RWPE2 (cell line): ENCODE measurements at places on chromosomes 7 and 10.

GRCh38 chr7:1939434-1940401 is 269.6 kb downstream of the ELFN1 start:
- no peak overlapping the region for H3K4me3 ChIP-seq
- no peak for DNase-seq
- no peaks in the 10 kb centered on the region for H3K36me3 ChIP-seq
- H3K27ac ChIP-seq = peak overlapping the region; percentile 4
- H3K4me1 ChIP-seq = peaks cover 3% of the 10 kb centered on the region

DNA sequence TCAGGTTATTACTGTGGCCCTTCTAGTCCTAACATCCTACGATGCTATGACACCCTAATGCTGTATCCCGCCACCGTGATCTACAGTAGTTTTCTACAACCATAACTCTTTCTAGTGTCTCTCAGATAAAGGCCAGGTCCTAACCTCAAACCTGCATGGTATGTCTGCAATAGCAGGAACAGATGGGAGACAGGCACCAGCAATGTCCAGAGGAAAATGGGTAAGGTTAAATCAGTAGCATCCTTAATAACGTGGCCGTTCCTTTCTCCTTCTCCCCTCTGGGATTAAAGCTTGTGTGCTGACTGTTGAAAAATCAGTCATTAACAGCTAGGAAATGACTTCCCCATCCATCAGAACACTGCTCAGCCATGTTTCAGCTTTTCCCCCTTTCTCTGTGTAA is 321.9 kb upstream of the NPVF start:
- no peak for DNase-seq
- H3K27me3 ChIP-seq = peaks cover 2% of the 10 kb centered on the region
- H3K27ac ChIP-seq = no peak overlapping the region
- H3K36me3 ChIP-seq = no peaks in the 10 kb centered on the region

DNA sequence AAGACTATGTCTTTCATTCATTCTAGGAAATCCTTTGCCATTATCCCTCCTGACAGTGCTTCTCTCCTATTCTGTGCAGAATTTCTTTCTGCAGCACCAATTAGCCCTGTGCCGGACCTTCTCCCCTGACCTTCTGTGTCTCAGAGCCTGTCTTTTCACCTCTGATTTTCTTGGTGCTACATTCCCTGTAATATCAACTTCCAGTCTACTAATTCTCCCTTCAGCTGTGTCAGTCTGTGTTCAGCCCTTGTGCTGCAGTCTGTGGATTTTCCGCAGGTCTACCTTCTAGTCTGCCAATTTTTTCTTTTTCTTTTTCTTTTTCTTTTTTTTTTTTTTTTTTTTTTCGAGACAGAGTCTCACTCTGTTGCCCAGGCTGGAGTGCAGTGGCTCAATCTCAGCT is 115.8 kb downstream of the ELFN1 start:
- no peak overlapping the region for H3K27ac ChIP-seq
- H3K27me3 ChIP-seq = no peaks in the 10 kb centered on the region
- H3K36me3 ChIP-seq = no peaks in the 10 kb centered on the region
- H3K4me1 ChIP-seq = no peaks in the 10 kb centered on the region
- no peak for DNase-seq

GRCh38 chr10:52491246-52491995 is 177.3 kb downstream of the DKK1 start:
- H3K36me3 ChIP-seq = no peaks in the 10 kb centered on the region
- no peak overlapping the region for H3K4me3 ChIP-seq
- no peaks in the 10 kb centered on the region for H3K27me3 ChIP-seq
- peak overlapping the region; percentile 0 for H3K27ac ChIP-seq

DNA sequence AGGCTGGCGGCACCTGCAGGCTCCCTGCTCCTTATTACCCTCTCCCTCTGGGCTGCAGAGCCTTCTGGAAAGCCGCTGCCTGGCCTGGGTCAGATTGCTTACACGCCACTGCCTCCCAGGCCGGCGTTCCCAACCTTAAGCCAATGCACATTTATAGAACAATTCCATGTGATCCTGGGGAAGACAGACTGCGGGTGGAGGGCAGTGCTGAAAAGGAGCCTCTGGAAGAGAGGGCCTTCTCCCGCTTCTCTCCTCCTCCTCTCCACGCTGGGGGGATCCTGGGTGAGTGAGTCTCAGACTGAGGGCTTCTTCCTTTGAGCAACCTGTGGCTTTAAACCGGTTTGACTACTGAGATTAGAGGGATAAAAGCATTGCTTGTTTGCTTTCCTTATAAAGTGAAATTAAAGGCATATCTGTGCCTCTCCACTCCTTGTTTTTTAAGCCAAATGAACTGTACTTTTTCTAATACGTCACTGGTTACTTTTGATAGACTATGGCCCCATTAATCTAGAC is 5.5 kb downstream of the TACC2 start:
- peaks cover 21% of the 10 kb centered on the region for H3K4me1 ChIP-seq
- H3K27me3 ChIP-seq = no peaks in the 10 kb centered on the region
- DNase-seq = no peak

DNA sequence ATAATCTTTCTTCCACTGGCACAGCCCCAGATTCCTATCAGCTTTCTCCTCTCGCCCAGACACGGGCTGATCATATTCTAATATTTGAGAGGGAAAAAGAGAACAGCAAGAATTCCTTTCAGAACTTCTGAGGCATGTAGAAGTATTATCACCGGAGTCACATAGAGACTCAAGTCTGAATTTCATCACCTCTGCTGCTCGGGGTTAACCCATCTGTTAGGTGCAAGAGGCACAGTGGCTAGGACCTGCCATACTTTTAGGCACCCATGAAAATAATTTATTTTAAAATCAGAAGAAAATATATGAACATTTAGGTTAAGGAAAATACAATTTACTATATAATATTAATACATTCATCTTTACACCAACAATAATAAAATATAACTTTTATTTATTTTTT is 21.0 kb downstream of the PANK1 start:
- DNase-seq = no peak
- no peak overlapping the region for H3K27ac ChIP-seq
- no peak overlapping the region for H3K4me3 ChIP-seq
- H3K36me3 ChIP-seq = no peaks in the 10 kb centered on the region
- H3K27me3 ChIP-seq = no peaks in the 10 kb centered on the region
- H3K4me1 ChIP-seq = no peaks in the 10 kb centered on the region

DNA sequence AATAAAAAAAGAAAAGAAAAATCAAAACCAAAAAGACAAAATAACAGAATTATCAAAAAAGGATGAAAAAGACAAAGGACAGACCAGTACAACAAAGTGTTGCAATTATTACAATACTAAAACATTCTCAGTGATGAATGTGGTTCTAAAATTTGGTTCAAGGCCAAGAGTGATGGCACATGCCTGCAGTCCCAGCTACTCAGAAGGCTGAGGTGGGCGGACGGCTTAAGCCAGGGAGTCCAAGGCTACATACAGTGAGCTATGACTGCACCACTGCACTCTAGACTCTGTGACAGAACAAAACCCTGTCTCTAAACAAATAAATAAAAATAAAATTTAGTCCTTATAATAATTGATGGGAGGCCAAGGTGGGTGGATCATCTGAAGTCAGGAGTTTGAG is 14.5 kb downstream of the BAZ1B start:
- no peaks in the 10 kb centered on the region for H3K27me3 ChIP-seq
- H3K4me3 ChIP-seq = no peak overlapping the region
- H3K4me1 ChIP-seq = no peaks in the 10 kb centered on the region
- no peak for DNase-seq
- H3K27ac ChIP-seq = no peak overlapping the region

GRCh38 chr10:114368057-114368391 is 36.3 kb downstream of the AFAP1L2 start:
- H3K27ac ChIP-seq = peak overlapping the region; percentile 6
- H3K4me1 ChIP-seq = peaks cover 15% of the 10 kb centered on the region
- no peaks in the 10 kb centered on the region for H3K27me3 ChIP-seq

- H3K4me3 ChIP-seq = no peak overlapping the region
- no peak overlapping the region for H3K27ac ChIP-seq
- no peaks in the 10 kb centered on the region for H3K4me1 ChIP-seq
- H3K36me3 ChIP-seq = no peaks in the 10 kb centered on the region
- peak; percentile 29 for DNase-seq
- H3K27me3 ChIP-seq = no peaks in the 10 kb centered on the region
Observed at GRCh38 chr10:47249881-47250280, 50.1 kb upstream of the GDF10 start.

DNA sequence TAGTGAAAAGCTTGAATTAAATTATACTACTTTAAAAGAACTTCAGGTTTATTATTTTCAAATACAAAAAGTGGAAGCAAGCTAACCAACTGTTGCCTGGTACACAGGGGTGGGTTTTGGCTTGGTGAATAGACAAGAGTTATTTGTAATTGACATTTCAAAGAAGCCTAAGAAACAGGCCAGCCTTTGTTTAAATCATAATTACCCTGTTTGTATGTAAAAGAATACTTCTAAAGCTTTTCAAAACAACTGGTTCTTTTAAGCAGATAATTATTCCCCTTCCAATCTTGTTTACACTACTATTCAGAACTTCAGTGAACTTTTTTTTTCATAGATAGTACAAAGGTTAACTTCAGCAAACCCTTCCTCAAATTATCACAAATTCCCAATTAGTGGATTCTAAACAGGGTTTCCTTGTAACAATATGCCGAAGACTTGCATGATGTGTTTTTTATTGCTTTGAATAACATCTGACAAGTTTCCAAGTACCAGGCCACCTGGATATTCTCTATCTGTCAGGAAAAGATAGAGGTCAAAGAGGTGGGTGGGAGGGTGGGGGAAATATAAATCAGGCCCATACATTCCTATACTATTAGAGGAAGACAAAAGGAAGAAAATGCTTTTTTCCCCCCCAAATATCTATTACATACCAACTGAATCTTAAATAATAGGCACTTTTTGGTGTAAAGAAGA is 20.4 kb downstream of the SSMEM1 start:
- H3K27me3 ChIP-seq = no peaks in the 10 kb centered on the region
- no peak overlapping the region for H3K4me3 ChIP-seq
- DNase-seq = no peak
- no peak overlapping the region for H3K27ac ChIP-seq

DNA sequence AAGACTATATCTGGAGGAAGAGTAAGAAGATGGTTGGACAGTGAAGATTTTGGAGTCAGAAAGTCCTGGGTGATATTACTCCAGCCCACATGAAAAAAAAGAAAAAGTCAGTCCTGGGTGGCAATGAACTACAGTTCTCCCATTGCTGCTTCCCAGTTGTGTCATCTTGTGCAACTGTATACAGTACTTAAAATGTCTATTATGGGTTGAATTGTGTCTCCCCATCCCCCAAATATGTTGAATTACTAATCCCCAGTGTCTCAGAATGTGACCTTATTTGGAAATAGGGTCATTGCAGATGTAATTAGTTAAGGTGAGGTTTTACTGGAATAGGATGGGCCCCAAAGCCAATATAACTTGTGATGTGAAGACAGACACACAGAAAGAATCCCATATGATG is 15.6 kb downstream of the SEC23IP start:
- no peak overlapping the region for H3K27ac ChIP-seq
- no peaks in the 10 kb centered on the region for H3K4me1 ChIP-seq
- H3K36me3 ChIP-seq = peaks cover 91% of the 10 kb centered on the region
- no peak for DNase-seq
- H3K27me3 ChIP-seq = no peaks in the 10 kb centered on the region

DNA sequence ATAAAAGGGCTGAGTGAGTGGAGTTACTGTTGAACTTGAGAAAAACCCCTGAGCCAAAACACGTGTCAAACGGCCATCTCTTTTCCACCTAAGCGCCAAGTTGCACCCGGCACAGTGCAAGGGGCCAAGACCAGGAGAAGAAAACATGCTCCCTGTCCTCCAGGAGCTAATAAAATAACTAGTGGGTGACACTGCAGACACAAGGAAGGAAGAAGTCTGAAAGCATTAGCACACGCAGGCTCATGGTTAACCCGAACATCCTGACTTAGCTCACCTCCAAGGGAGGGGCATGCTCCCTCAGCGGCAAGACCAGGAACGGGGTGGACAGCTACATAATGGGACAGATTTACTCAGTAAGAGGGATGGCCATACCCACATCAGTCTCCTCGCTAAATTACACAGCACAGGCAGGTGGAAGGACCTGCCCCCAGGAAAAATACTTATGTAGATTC is 65.0 kb downstream of the PIP4K2A start:
- DNase-seq = no peak
- H3K4me1 ChIP-seq = peaks cover 3% of the 10 kb centered on the region
- H3K27ac ChIP-seq = no peak overlapping the region
- H3K27me3 ChIP-seq = no peaks in the 10 kb centered on the region

GRCh38 chr10:125213541-125214282 is 53.3 kb upstream of the CTBP2 start:
- no peak overlapping the region for H3K4me3 ChIP-seq
- no peak for DNase-seq
- peaks cover 11% of the 10 kb centered on the region for H3K4me1 ChIP-seq
- H3K27me3 ChIP-seq = no peaks in the 10 kb centered on the region
- no peak overlapping the region for H3K27ac ChIP-seq
- no peaks in the 10 kb centered on the region for H3K36me3 ChIP-seq

DNA sequence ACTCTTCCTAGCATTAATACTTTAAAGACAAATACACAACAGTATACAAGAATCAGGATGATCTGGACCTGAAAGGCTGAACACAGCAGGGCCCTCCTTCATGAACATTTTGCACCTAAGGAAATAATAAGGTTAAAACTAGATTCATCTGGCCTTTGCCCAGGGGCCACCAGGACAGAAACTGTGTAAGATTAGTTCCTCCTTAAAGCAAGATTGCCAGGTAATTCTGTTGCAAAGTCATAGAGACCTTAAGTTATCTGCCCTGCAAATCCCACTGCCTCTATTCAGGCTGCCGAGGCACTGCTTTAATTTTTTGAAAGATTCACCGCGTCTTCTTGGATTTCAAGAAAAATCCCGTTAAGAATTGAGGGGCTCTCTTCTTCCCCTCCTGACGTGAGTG is 1.6 kb upstream of the KIAA1217 start:
- no peak overlapping the region for H3K27ac ChIP-seq
- no peaks in the 10 kb centered on the region for H3K27me3 ChIP-seq
- no peak overlapping the region for H3K4me3 ChIP-seq

GRCh38 chr7:145009876-145010275 is 174.0 kb upstream of the TPK1 start:
- H3K27me3 ChIP-seq = no peaks in the 10 kb centered on the region
- no peaks in the 10 kb centered on the region for H3K4me1 ChIP-seq
- DNase-seq = no peak
- H3K27ac ChIP-seq = no peak overlapping the region
- no peaks in the 10 kb centered on the region for H3K36me3 ChIP-seq
- H3K4me3 ChIP-seq = no peak overlapping the region

- no peak overlapping the region for H3K27ac ChIP-seq
- DNase-seq = no peak
- peak overlapping the region; percentile 30 for H3K4me3 ChIP-seq
- H3K27me3 ChIP-seq = peaks cover 58% of the 10 kb centered on the region
- no peaks in the 10 kb centered on the region for H3K4me1 ChIP-seq
Observed at GRCh38 chr7:141071260-141071854, 2.5 kb upstream of the TMEM178B start.
